ENCODE measurements at places on chromosomes 7 and 10. TPM values are rescaled to one million over a fixed set of nuclear protein-coding genes. Genes with fewer than 3 reads are reported as not detected.

Gene GNGT1
- not detected for total RNA-seq

Gene ASZ1
- total RNA-seq: not detected

Gene TNRC18
- 43.3 TPM for total RNA-seq

Gene PRSS37
- total RNA-seq: not detected

Gene ABCB4
- not detected for total RNA-seq

Gene OR6B1
- total RNA-seq: not detected

DNA sequence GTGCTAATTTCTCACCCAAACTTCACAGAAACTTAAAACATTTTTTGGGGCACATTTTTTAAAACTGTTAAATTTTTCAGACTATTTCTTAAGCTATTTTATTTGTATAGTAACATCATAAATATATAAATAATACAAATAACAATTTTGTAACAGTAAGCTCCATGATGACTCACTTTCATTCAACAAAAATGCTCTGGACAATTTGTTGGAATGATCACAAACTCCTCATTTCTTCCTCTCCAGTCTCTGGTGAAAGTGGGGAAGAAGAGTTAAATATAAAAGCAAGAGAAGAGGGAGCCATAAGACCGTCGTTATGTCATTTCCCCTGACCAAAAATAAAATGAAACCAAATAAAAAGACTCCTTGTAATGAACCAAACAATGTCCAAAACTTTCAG is 162.4 kb downstream of the AGMO start:
- DNase-seq: no peak

GRCh38 chr10:6582298-6582697 is 2.2 kb upstream of the PRKCQ start:
- DNase-seq: no peak

GRCh38 chr10:10489805-10490571 is 527.7 kb upstream of the CELF2 start:
- DNase-seq: no peak

- DNase-seq: no peak
Measured at GRCh38 chr7:139762886-139763285, 14.9 kb downstream of the HIPK2 start.

- no peak for DNase-seq
Measured at GRCh38 chr10:21145751-21146435, 248.8 kb upstream of the NEBL start.

DNA sequence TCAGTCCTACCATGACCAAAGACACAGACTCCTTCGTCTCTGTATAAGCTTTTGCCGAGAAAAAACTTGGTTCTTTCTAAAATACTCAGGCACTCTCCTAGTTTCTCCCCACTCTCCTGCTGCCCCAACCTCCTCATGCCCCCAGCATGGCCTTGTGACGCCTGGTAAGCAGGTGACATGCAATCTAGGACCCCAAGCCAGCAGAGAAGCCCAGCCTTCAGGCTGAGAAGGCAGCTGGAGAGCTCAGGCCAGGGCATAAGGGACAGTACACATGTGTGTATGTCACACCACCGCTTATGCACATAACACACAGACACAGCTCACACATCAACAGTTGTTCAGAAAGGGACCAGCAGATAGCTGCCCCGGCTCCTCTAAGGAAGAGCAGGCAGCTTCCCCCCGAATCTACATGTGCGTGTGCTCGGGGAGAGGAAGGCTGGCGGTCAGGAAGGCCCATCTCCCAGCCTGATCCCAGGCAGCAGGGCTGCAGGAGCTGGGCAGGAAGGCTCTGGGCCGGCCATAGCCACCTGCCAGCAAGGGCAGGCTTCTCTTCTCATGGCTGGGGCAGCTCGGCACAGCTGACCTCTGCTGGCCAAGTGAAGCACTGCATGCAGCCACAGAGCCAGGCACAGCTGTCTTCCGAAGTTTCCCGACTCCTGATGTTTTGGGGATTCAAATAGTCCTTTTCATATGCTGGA is 8.5 kb downstream of the DDX56 start:
- DNase-seq: peak; percentile 90

GRCh38 chr10:514137-514671 is 175.3 kb downstream of the DIP2C start:
- no peak for DNase-seq

Data from activated CD4-positive, alpha-beta T cell treated with anti-CD3 and anti-CD28 coated beads, Interleukin-2, amount 10 ng/mL, durations not matched to agents 24 days and 14 days (primary cell).